ENCODE measurements at places on chromosomes 12 and 14. TPM values are rescaled to one million over a fixed set of nuclear protein-coding genes. Genes with fewer than 3 reads are reported as not detected.

The KCNC2 gene
- not detected for total RNA-seq

GRCh38 chr12:125159702-125160101, 94.5 kb downstream of the AACS start:
- DNase-seq: no peak
- no peaks in the 10 kb centered on the region for H3K27me3 ChIP-seq
- H3K27ac ChIP-seq: no peak overlapping the region

- DNase-seq: no peak
- peaks cover 5% of the 10 kb centered on the region for H3K36me3 ChIP-seq
- no peaks in the 10 kb centered on the region for H3K4me1 ChIP-seq
- H3K4me3 ChIP-seq: no peak overlapping the region
Observed at GRCh38 chr14:101854366-101854765, 92.9 kb downstream of the PPP2R5C start.

DNA sequence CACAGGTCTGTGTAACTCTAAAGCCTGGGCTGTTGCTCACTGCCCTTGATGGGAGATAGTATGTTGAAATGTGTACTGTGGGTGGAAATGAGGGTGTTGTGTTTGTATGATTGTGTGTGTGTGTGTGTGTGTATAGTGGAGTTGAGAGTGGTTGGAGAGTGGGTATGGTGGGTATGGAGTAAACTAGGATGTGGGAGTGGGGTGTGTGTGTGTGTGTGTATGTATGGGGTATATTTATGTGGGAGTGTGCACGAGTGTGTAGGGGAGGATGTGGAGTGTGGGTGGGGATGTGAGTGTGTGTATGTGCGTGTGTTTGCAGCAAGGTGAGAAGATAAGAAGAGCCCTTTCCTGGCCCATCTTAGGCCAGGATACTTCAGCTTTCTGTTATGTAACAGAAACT, 22.3 kb downstream of the RPH3A start:
- no peak for DNase-seq
- H3K27me3 ChIP-seq: no peaks in the 10 kb centered on the region
- H3K4me1 ChIP-seq: no peaks in the 10 kb centered on the region
- no peak overlapping the region for H3K27ac ChIP-seq

DNA sequence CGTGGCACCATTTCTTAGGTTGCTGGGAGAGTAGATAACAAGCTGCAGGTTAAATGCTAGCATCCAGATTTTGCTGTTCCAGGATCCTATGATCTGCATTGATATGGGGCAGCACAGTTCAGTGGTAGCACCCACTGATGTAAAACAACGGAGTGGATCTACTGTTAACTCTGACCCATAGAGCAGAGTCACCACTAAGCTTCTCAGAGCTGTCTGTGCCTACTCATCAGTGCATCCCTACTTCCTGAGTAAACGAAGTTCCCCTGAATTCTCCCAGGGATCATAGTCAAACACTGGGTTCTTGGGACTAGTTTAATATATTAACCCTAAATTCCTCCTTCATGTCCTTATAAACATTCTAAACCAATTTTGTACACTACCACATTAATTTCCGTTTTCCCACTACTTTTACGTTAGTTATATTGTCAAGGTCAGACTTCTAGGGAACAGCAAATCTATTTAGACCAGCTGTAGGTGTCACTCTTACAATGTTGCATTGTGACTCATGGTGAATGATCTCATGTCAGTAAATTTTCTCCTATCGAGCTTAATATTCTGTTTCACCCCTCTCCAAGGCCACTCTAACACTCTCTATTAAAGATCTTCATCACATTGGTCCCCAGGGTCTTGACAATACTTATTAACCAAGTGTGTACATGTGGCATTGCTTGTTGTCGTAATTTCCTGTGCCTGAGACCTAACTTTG, 10.3 kb downstream of the RERGL start:
- H3K4me3 ChIP-seq: no peak overlapping the region
- no peaks in the 10 kb centered on the region for H3K4me1 ChIP-seq
- H3K36me3 ChIP-seq: no peaks in the 10 kb centered on the region
- no peak overlapping the region for H3K27ac ChIP-seq
- H3K27me3 ChIP-seq: no peaks in the 10 kb centered on the region

DNA sequence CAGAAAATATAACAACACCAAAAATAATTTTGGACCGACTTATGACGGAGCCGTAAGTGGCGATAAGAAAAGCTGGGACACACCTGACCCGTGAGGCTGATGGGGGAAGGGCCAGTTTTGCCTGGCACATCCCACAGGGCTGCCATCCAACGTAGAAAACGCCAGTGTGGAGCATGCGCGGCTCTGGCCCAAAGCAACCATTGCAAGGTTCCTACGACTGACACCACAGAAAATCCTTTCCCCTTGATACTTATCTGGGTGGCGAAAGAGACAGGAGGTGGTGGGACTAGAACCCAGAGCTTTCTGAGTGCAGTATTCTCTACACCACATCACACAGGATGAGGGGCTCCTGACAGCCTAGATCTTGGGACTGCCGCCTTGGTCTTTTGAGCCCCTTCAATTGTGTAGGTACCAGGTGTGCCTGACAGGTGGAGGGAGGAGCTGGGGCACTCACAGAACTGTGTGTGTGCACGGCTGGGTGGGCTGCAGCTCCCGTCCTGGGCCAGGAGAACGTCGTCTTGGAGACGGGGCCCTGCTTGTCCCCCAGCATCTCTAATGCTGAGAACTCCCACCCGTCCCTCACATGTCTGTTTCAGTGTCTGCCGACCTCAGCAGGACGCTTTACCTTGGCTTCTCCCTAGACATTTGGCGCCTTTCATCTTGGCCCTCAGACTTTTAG, 17.4 kb upstream of the CACNA2D4 start:
- peak overlapping the region; percentile 53 for H3K27ac ChIP-seq
- peaks cover 37% of the 10 kb centered on the region for H3K4me1 ChIP-seq

DNA sequence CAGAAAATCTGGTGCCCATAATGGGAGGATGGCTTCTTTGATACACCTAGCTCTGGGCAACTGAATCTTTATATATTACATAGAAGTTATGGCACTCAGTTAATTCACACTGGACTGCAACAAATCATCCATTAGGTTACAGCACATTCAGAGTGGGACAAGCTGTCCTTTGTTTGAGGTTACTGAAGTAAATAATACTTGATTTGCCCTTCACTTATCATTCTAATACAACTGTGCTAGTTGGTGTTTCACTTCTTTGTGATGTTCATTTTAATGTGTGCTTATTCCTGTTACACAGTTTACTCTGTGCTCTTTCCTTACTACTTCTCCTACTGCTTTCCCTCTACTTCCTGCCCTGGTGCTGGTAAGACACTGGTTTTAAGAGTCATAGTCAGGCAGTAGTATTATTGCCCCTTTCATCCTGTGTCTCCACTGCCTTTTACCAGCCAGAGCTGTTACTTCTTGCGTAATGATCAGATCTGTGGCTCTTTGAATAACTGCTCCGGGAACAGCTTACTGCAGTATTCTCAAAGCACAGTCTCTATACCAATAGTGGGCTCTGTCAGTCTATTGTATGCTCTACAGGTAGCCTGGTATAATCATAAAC, 36.4 kb upstream of the GXYLT1 start:
- H3K27ac ChIP-seq: no peak overlapping the region
- H3K36me3 ChIP-seq: no peaks in the 10 kb centered on the region
- no peak overlapping the region for H3K4me3 ChIP-seq
- H3K27me3 ChIP-seq: no peaks in the 10 kb centered on the region
- no peak for DNase-seq

DNA sequence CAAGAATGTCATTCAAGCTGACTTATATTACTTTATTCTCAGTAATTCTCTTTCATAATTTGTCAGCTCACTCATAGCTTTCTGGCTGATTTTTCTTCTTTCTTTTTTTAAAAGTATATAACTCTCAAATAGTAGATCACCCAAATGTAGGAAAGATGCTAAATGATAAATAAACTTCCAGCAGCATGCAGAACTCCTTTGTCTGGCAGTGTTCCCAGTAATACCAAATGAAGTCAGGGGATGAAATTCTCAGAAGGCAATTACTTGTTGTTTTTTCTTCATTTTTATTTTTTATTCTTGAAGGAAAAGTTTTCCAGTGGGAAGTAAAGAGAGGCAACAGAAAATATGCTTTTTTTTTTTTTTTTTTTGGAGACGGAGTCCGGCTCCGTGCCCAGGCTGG, 133.3 kb upstream of the SLCO1C1 start:
- peaks cover 8% of the 10 kb centered on the region for H3K4me1 ChIP-seq
- no peak overlapping the region for H3K27ac ChIP-seq
- no peak for DNase-seq
- H3K4me3 ChIP-seq: no peak overlapping the region
- H3K36me3 ChIP-seq: no peaks in the 10 kb centered on the region
- H3K27me3 ChIP-seq: no peaks in the 10 kb centered on the region

DNA sequence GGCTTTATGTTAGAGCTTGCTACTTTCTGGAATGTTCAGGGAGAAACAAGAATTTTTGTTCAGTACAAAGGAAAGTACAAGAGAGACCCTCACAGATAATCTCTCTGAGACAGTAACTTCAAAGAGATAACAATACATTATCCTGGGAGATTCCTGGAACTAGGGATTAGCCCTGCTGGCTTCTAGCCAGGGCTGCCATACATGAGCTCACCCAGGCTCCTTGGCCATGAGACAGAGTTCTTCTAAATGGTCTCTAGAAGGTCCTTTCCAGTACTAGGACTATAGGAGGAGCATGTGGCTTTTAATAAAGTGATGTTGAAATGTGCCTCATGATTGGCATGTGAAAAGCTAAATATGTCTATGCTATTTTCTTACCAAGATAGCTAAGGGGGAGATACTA, 342.5 kb downstream of the EMP1 start:
- H3K36me3 ChIP-seq: no peaks in the 10 kb centered on the region
- H3K27ac ChIP-seq: no peak overlapping the region
- H3K27me3 ChIP-seq: no peaks in the 10 kb centered on the region
- no peak overlapping the region for H3K4me3 ChIP-seq

The SLC10A1 gene
- total RNA-seq: 0.16 TPM

DNA sequence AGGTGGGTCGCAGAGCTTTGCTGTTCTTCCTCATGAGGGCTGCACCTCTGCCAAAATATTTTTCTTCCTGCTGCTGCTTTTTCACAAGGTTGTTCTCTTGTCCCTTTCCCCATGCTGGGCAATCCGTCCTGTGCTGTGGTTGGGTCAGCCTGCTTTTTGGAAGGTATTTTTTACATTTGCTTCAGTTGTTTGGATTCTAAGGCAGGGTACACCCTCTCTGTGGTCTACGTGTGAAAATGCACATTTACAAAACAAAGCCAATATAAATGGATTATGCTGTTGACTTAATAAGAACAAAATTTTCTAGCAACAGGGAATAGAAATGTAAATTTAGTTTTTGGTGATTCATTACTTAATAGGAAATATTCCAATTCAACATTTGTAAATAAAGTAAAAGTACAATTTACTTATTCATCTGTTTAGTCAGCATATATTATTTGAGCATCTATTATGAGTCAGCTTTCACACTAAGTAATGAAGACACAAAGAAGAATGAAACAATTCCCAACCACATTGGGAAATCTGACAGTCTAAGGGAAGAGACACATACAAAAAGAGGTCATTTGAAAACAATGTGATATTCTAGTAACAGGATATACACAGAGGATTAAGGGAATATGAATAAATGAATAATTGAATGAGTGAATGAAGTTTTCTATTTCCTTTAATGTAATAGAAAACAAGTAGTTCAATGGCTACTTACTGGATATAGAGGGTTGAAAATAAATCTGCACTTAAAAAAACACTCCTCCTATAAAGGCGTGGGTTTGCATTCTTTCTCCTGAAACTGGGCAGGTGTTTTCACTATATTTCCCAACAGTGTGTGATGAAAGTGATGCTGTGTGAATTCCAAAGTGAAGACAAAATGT, 94.6 kb upstream of the PRICKLE1 start:
- H3K4me3 ChIP-seq: no peak overlapping the region
- no peaks in the 10 kb centered on the region for H3K36me3 ChIP-seq
- no peak overlapping the region for H3K27ac ChIP-seq
- DNase-seq: no peak
- no peaks in the 10 kb centered on the region for H3K27me3 ChIP-seq

- H3K36me3 ChIP-seq: no peaks in the 10 kb centered on the region
- H3K4me1 ChIP-seq: no peaks in the 10 kb centered on the region
- no peak for DNase-seq
Observed at GRCh38 chr14:95348395-95349080, 28.8 kb upstream of the CLMN start.

The ATP2B1 gene
- total RNA-seq: 14.9 TPM

The FOXM1 gene
- 0.16 TPM for total RNA-seq

The DPF3 gene
- 26.6 TPM for total RNA-seq

DNA sequence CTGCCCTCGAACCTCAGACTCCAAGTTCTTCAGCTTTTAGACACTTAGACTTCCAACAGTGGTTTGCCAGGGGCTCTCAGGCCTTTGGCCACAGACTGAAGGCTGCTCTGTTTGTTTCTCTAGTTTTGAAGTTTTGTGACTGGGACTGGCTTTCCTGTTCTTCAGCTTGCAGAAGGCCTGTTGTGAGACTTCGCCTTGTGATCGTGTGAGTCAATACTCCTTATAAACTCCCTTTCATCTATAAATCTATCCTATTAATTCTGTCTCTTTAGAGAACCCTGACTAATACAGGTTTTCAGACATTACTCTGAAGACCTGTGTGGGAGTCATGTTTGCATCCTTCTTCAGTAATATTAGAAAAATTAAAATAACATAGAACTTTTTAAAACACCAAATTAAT, 289.1 kb downstream of the RMST start:
- DNase-seq: no peak
- H3K27ac ChIP-seq: no peak overlapping the region
- no peaks in the 10 kb centered on the region for H3K27me3 ChIP-seq
- no peak overlapping the region for H3K4me3 ChIP-seq
- H3K36me3 ChIP-seq: no peaks in the 10 kb centered on the region
- H3K4me1 ChIP-seq: peaks cover 4% of the 10 kb centered on the region

DNA sequence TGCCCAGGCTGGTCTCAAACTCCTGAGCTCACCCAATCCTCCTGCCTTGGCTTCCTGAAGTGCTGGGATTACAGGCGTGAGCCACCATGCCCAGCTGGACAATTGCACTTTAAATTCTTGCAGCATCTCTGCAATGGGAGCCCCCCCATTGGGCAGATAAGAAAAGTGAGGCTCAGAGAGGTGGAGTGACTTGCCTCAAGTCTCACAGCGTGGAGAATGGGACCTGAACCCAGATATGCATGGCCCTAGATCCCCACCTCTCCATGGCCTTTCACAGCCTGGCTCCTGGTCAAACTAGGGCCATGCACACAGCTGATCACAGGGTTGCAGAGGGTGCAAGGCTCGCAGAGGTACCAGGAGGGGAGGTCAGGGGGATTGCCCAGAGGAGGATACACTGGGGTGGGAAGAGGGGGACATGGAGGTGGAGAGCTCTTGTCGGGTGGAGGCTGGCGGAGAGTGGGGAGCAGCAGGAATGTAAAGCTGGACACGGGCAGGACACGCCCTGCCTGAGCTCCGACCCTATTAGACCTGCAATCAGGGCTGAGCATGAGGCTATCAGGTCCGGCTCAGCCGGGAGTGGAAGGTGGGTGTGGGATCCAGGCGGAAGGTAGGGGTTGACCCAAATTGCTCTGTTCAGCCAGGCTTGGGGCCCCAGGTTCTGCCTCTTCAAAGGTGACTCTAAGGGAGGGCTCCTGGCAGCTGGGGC, 6.9 kb downstream of the EXOC3L4 start:
- H3K27me3 ChIP-seq: peaks cover 10% of the 10 kb centered on the region
- H3K36me3 ChIP-seq: no peaks in the 10 kb centered on the region
- DNase-seq: no peak
- H3K27ac ChIP-seq: no peak overlapping the region
- H3K4me1 ChIP-seq: no peaks in the 10 kb centered on the region
